Inflammatory macrophage treated with lipopolysaccharide for 4 hours (primary cell): ENCODE measurements at places on chromosomes 3 and 15.

GRCh38 chr15:89669941-89670340 lies 9.2 kb downstream of the PLIN1 start:
- DNase-seq: no peak

DNA sequence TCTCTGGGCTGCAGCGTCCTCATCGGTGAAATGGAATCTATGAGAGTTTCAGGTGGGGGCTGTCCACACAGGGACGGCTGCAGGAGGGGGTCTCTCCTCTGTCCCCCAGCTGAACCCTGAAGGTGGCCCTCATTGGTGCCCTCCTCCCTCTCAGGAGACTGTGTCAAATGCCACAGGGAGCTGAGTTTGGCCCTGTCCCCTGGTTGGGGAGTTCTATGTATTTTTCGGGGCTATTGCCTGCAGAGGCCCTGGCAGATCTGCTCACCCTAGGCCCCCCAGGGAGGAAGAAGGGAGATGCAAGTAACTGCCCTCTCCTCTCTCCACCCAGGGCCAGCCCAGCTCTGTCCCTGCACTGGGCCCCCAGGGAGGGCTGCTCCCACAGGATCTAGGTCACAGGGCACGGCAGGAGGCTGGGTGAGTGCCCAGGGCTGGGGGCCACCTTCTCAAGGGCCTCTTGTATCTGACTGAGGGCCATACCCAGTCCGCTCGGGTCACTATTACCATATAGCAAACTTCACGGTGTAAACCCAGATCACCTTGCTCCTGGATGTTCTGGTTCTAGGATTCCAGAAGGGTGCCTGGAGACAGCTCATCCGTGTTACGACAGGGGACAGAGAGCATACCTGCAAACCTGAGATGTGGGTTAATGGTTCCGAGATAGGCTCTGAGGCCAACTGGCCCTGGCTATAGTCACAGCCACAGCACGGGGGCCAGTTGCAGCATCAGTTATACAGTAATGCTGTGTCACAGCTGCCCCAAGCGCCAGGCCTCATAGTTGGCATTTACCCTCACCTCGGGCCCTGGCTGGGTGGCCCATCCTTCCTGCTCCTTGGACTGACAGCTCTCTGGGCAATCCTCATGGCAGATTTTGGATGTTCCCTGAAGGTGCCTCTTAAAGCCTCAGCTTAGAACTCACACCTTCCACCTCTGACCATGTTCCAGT lies 102.4 kb upstream of the PRR23E start:
- DNase-seq: no peak

- no peak for DNase-seq
Observed at GRCh38 chr3:145557405-145557804, 603.6 kb downstream of the PLOD2 start.

DNA sequence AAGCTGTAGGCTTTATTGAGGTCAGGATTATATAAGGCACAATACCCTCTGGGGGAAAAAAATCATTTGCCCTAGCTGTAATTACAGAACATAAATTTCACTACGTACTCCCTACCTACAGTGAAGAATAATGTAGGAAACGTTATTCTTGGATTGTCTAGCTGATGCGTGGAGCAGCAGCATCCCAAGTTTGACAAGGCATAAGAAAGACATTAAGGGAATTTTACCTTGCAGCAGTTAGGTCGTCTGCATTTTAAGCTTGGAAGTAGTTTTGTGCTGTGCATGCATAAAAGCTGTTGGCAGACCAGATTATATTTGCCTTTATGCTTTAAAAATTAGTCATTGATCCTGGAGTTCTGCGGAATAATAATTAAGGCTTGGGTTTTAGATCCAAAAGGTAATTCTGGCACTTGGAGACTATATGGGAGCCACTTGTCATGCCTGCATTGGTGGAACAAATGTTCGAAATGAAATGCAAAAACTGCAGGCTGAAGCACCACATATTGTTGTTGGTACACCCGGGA lies 2.2 kb downstream of the EIF4A2 start:
- no peak for DNase-seq

- DNase-seq: no peak
Observed at GRCh38 chr3:187958432-187959003, 195.4 kb upstream of the LPP start.

- no peak for DNase-seq
Observed at GRCh38 chr3:195696632-195697278, 24.0 kb upstream of the MUC20 start.

DNA sequence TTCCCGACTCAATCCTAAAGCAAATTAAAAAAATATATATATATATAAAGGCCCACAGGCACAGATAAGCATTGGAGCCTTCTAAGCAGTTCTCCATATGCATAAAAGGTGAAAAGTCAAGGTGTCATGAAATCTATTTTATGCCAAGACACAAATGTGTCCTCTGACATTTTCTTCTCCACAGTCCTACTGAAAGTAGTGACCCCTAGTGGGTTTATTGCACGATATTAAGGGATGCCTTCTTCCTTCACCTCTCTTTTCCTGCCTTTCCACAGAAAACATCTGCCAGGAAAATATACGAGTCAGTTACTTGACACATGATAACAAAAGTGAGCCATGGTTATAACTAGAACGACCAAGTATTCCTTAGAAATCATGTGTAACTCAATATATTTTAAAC lies 303.2 kb downstream of the TIGIT start:
- DNase-seq: no peak

GRCh38 chr3:66642484-66642883 lies 141.7 kb upstream of the LRIG1 start:
- DNase-seq: no peak

GRCh38 chr3:24096695-24097290 lies 151.7 kb downstream of the NR1D2 start:
- no peak for DNase-seq

DNA sequence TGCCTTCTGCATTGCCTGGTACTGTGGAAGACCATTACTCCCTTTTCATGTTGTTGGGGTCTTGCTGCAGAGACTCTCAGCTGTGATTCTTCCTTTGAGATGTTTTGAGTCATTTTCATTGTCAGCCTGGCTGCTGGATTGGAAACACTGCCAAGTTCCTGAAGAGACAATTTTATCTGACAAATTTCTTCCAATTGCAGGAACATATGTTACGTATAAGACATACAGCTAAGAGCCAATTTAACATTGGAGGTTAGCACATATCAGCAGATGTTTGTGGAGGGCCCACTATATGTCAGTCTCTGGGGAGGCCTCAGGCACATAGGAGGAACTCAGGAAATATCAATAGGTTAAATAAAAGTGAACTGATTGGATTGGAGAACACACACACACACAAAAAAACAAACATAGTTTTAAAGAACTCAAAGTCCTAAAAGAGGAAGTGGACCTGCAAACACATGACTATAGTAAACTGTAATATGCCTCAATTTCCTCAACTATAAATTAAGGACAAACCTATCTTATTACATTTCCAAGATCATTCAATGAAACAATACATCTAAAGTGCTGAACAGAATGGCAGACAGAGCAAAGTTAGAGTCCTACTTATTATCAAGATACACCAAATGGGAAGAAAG lies 172.3 kb downstream of the MYRIP start:
- DNase-seq: no peak

GRCh38 chr15:101010781-101011180 lies 91.6 kb downstream of the LRRK1 start:
- no peak for DNase-seq

DNA sequence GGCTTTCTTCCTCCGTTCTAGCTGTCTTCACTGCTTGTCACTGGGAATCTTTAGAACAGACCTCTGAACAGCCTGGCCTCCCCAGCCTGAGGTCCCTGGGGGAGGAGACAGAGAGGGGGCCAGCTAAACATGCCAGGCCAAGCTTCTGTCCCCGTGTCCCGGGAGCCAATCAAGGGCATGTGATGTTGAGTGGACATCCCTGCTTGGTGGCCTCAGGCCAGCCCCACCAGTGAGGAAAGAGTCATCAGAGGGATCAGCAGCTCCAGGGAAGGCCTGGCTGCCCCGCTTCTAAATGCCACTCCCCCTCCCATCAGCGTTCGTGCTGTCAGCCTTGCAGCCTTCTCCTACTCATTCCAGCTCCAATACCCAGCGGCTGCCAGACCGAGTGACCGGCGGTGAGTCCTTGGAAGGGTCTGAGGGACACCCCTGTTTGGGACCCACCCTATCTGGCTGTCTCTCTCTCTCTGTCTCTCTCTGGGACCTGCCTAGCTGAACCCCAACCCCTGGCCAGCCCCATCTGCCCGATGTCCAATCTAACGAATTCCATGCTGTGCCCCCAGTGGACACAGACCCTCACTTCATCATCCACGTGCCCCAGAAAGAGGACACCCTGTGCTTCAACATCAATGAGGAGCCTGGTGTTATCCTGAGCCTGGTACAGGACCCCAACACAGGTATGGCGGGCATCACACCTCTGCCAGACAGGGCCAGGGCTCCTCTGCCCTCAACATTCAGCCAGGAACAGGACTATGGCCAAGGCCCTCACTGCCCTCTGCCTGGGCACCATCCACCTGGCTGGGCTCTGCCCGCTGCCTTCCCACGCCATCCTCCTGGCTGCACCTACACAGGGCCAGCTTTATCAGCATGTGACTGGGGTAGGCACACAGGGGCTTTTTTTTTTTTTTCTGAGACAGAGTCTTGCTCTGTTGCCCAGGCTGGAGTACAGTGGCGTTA lies 6.6 kb upstream of the ITIH3 start:
- no peak for DNase-seq

GRCh38 chr3:72800869-72801268 lies 47.4 kb downstream of the SHQ1 start:
- peak; percentile 15 for DNase-seq

DNA sequence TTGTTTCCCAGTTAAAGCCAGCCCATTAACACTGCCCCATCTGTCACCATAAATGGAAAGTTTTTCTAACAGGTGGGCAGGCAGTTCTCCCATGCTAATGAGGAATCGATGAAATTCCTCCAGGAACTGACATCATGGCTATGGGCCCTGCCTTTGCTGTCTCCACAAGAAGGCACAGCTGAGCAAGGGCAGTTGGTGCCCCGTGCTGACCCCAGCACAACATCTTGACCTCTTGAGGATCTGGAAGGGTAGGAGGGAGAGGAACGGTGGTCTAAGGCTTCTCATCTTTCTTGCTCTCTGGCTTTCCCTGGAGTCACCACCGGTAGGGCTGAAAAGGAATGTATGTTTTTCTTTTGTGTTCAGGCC lies 46.7 kb downstream of the CHCHD6 start:
- peak; percentile 6 for DNase-seq

- DNase-seq: peak; percentile 52
Observed at GRCh38 chr15:76235186-76235826, 76.0 kb downstream of the ETFA start.

- DNase-seq: peak; percentile 88
Observed at GRCh38 chr15:66233487-66234415, 19.8 kb downstream of the MEGF11 start.
